ENCODE measurements at places on chromosomes 2 and 18.
A peak's percentile ranks its signal among the peaks of the same experiment; 100 is the strongest.

GRCh38 chr18:26550998-26551694, 2.8 kb upstream of the KCTD1 start:
- DNase-seq, result no peak

GRCh38 chr2:108870069-108870644, 83.6 kb downstream of the CCDC138 start:
- no peak for DNase-seq

DNA sequence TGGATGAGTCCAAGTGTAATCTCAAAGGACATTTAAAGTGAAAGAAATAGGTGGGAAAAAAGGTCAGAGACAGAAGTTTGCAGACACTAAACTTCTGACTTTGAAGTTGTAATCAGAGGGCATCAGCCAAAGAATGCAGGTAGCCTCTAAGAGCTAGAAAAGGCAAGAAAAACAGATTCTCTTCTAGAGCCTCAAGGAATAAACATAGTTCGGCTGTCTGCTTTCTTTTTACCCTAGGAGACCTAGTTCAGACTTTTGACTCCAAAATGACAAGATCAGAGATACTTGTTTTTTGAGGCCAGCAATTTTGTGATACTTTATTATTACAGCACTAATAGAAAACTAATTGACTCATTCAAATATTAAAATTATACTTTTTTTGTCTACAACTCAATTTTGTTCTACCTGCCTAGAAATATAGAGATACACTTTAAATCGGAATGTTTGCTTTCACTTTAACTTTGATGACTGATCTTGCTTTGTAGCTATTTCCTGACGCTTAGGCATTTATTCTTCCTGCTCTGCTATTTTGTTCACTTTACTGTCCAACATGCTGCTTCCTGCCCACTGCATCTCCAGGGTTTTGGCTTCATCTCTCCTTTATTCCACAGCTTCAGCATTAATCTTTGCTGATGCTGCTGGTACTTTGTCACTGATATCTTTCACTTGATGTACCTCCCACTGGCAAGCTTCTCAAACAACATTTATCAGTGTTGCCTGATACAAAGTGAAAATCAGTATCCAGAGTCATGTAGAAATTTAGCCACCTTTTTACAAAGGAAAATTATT, 272.5 kb downstream of the DSEL start:
- DNase-seq, result peak; percentile 10

GRCh38 chr2:110793034-110793433, 60.7 kb downstream of the ACOXL start:
- no peak for DNase-seq

DNA sequence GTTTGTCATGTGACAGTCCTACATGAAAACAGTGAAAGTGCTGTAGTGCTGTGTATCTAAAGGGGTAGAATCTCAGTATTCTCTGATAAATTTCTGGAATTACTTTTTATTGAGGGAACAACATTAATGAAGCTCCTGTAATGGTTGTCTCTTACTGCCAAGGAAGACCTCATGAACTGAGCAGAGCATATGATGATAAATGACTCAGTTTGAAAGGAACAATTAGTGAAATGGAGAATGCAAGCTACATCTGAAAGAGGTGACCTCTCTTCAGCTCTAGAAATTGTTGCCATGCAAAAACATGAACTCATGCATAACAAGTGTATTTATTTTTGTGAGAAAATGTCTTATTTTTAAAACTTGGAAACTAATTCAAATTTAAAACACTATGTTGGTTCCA, 93.6 kb downstream of the SCN9A start:
- peak; percentile 3 for DNase-seq

All from activated CD4-positive, alpha-beta T cell treated with anti-CD3 and anti-CD28 coated beads, Interleukin-2, Interleukin-4, amounts not matched to agents 100 ng/mL and 50 ng/mL, durations not matched to agents 16 hours and 8 hours (primary cell).